Cerebellum (tissue), 4 donors: ENCODE measurements at places on chromosomes 7 and 10. TPM values are rescaled to one million over a fixed set of nuclear protein-coding genes. Genes with fewer than 3 reads are reported as not detected.
A peak's percentile ranks its signal among the peaks of the same experiment; 100 is the strongest.

Gene ZNF746
- total RNA-seq: 14.1 TPM

DNA sequence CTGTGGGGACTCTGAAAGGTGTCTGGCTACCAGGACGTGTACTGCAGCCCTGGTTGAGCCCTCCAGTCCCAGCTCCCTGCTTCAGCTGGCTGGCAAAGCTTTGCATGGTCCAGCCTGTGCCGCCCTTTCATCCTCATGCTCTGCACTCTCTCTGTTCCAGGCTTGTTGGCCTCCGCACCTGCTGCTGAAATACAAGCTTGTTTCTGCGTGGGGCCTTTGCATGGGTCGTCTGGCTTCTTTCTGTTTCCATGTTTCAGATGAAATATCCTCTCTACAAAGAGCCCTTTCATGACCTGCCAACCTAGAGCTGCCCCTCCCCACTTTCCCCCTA is 45.9 kb downstream of the TSPAN15 start:
- no peak for DNase-seq

- DNase-seq: no peak
These were observed 817 bp downstream of the MLLT10 start for GRCh38 chr10:21534604-21535493.

DNA sequence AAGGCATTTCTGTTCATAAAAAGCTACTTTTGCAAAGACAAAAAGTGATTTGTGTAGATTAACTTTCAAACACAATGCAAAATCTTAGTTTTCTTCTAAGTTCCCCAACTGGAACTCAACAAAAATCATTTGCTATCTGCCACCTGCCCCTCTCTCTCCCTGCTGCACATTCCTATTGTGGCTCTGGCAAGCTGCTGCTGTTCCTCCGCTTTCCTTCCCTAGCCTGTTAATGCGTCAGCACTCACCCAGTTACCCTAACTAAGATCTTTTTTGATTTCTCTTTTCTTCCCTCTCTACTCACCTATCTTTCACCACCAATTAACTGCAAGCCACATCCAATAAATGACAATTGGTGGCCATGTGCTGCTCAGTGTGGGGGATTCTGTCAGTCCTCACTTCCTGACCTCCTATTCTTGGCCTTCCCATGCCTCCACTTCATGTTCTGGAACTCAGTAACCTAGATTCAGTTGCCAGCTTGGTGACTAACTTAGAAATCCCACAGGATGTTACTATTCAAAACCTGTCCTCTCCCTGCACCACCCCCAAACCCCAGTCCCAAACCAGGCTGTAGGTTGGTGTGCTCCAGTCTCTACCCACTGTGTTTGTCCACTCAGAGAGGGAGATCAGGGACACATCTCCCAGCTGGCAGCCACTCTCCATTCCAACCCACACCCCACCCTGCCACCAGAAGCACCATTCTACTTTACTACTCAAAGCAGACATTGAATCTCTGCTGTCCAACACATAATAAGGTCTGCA is 140.2 kb upstream of the CTTNBP2 start:
- DNase-seq: no peak

GRCh38 chr7:2978408-2978807 is 65.3 kb downstream of the CARD11 start:
- DNase-seq: no peak

GRCh38 chr7:14552060-14552459 is 350.5 kb downstream of the DGKB start:
- no peak for DNase-seq

GRCh38 chr10:124229989-124230634 is 136.7 kb upstream of the CHST15 start:
- DNase-seq: no peak

- no peak for DNase-seq
These were observed 154.0 kb upstream of the FOXK1 start for GRCh38 chr7:4527988-4528636.

Gene NAT16
- 2.1 TPM for total RNA-seq

Gene CALHM2
- total RNA-seq: 4.9 TPM

DNA sequence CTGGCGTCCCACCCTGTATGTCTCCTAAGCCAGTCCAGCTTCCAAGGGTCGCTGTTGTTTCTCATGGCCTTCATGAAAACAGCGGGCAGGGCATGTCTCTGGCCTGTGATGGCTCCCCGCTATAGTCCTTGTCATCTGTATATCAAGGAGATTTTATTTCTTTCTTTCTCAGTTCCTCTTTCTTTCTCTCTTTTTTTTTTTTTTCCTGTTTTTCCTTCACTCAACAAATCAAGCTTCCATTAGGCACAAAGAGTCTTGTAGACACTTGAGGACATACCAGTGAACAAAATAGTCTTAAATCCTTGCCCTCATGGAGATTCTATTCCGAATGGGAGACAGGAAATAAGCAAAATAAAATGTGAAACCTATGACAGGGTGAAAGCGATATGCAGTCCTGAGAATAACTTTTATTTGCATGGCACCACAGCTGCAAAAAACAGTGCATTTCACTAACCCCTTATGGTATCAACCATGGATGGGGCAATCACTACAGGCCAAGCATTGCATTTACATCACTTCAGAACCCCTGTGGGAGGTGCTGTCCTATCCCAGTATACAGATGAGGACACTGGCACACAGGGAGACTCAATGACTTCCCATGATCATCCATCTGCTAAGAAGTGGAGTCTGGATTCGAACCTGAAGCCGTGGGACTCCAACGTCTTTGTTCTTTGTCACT is 50.7 kb downstream of the SYPL1 start:
- DNase-seq: no peak

GRCh38 chr10:126969310-126969709 is 64.1 kb downstream of the DOCK1 start:
- no peak for DNase-seq

DNA sequence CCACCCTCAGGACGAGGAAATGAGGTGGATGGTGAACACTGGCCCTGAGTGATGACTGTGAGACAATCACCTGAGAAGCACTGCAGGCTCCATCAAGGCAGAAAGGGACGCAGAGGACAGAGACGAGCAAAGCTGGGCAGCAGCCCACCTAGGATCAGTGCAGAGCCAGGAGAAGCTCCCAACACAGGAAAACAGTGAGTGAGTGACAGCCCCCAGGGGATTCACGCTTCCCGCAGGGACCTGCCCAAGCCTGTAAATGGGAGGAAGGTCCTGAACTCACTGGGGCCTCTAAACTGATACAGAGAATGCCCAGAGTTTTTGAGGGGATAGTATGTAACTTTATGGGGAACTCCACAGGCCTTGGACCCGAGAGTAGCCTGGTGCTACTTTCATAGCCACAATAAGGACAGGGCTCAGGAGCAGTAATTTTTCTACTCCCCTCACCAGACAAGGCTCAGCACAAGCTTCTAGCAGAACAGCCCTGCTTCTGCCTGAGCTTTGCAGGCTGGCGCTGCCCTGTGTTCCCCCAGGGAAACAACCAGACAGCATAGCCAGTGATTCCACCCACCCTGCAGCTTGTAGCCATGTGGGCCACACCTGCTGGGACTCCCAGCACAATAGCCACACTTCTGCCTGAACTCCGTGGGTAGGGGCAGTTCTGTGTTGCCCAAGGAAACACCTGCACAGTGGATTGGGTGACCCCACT is 708.4 kb downstream of the POM121L12 start:
- DNase-seq: no peak

Gene LLCFC1
- not detected for total RNA-seq

Gene EBF3
- 185 TPM for total RNA-seq

GRCh38 chr10:70815504-70816219 is at the start of gene SGPL1:
Gene SGPL1, plus strand, starts transcription at chr10:70815948. Its CDS starts 906 bp downstream, at chr10:70816854.
- DNase-seq: peak; percentile 87

DNA sequence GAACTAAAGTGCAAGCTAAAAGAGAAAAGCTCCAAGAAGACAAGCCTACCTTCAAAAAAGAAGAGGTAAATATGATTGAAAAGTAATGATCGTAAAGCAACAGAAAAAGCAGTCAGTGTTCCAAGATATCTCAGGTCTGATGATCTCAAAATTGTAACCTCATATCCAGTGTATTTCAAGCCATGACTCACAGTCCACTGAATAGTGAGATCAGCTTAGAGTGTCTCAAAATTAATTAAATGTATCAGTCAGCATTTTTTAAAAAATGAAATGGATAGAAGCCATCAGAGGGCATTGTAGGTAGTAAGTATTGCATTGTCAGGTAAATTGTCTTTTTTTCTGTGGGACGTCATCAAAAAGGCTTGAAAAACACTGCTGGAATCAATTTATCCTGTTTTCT is 50.6 kb upstream of the AGBL3 start:
- no peak for DNase-seq

DNA sequence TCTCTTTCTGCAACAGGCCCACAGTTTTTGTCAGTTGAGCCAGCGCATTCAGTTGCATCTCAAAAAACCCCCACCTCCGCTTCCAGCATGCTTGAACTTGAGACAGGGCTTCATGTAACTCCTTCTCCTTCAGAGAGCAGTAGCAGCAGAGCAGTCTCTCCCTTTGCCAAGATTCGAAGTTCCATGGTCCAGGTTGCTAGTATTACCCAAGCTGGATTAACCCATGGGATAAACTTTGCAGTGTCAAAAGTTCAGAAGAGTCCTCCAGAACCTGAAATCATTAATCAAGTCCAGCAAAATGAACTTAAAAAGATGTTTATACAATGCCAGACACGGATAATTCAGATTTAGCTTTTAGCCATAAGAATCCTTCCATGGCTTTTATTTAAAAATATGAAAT is 45.2 kb downstream of the MCMBP start:
- DNase-seq: no peak

Gene LIPK
- not detected for total RNA-seq

DNA sequence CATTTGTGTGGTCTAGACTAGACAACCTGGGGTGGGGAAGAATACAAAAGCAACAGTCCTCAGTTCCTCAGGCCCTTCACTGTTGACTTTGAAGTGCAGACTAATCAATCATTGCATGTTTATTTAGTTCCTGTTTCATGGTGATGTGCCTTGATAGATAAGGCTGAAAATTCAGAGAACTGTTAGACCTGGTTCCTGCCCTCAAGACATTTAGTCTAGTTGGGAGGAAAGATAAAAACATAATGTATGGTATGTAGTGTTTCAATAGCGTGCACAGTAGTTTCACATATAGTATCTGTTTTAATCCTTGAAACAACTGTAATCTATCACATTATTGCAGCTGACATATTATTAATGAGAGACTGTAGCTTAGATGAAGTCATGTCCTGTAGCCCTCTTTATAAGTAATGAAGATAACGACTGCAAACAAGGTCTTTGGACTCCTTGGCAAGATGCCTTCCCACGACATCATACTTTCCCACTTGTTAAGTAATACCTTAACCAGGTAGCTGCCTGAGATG is 124.0 kb downstream of the CELF2 start:
- no peak for DNase-seq

Gene CFTR
- 5.3 TPM for total RNA-seq

DNA sequence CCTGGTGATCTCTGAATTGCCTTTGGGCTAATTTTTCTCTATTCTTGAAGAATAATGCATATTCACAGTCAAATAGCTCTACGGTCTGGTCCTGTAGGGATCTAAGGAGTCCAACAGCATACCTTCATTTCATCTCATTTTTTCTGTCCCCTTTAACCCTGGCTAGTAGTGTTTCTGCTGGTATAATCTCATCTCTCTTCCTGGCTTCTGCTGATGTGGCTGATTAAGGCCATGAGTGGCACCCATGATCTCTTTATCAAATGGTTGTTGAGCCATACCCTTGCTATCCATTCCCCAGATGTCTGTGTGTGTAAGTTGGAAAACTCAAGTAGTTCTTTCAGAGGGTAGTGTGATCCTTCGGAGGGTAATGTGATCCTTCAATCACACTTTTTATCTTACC is 119.5 kb downstream of the MARCHF5 start:
- DNase-seq: no peak

GRCh38 chr7:115618676-115619075 is 411.9 kb downstream of the TFEC start:
- no peak for DNase-seq

GRCh38 chr10:11231285-11231684 is 213.6 kb downstream of the CELF2 start:
- DNase-seq: no peak

GRCh38 chr7:25854608-25855497 is 297.1 kb upstream of the NFE2L3 start:
- DNase-seq: peak; percentile 73

Gene NKX2-3
- not detected for total RNA-seq

- no peak for DNase-seq
These were observed 11.4 kb downstream of the BCAP29 start for GRCh38 chr7:107591421-107591820.

Gene GPRIN2
- total RNA-seq: 32.0 TPM

Gene VSTM2A
- total RNA-seq: 78.1 TPM

DNA sequence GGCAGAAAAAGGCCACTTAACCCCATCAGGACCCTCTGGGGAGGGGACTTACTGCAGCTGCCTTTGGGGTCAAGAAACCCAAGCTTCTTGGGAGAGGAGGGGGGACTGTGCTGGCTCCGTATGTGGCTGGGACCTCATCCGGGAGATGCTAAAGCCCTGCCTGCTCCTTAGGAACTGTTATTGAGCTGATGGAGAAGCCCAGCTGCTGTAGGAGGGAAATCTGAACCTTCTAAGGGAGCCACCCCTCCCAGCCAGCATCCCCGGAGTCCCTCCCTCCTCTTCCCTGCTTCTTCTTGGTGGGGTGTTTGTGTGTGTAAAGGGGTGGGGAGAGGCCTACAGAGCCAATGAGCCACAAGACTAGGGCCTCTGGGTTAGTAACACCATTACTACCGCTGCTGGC is 8.2 kb downstream of the KCNIP2 start:
- DNase-seq: no peak

DNA sequence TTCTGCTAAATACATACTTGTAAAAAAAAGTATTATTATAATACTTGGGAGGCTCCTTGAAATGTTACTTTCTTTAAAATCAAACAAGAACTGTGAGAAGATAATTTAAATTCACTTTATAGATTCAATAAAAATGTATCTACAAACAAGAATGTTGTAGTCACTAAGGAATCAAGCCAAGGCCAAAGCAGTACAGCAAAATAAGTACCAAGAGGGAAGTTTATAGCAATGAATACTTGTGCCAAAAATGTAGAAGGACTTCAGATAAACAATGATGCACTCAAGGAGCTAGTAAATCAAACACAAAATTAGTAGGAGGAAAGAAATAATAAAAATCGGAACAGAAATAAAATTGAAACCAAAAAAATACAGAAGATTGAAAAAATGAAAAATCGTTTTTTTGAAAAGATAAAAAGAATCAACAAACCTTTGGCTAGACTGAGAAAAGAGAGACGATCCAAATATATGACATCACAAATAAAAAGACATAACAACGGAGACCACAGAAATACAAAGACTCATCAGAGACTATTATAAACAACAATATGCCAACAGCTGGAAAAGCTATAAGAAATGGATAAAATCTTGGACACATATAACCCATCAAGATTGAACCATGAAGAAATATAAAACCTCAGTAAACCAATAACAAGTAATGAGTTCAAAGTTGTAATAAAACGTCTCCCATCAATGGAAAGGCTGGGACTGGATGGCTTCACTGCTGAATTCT is 286.0 kb upstream of the TMEM229A start:
- no peak for DNase-seq

Gene MOGAT3
- total RNA-seq: not detected

- no peak for DNase-seq
These were observed 112.0 kb downstream of the ANK3 start for GRCh38 chr10:60277656-60278055.
